Fibroblast of lung (primary cell): ENCODE measurements at places on chromosomes 5 and 9. TPM values are rescaled to one million over a fixed set of nuclear protein-coding genes. Genes with fewer than 3 reads are reported as not detected.

Gene TMC1
- total RNA-seq = 0.33 TPM in 1 of 2 replicates, not detected in the other

Gene SLCO6A1
- not detected in 2 replicates for total RNA-seq

Gene CCDC192
- not detected in 2 replicates for total RNA-seq

Gene PCDHB4
- 0.50 and 0.51 TPM in 2 replicates for total RNA-seq

Gene TMEM8B
- total RNA-seq = 2.1 and 3.0 TPM in 2 replicates

Gene SPINK4
- total RNA-seq = not detected in 2 replicates

Gene PTCD2
- total RNA-seq = 9.5 and 15.9 TPM in 2 replicates

Gene EPB41L4B
- total RNA-seq = 1.5 and 2.8 TPM in 2 replicates

Gene OLFML2A
- total RNA-seq = 30.6 and 33.7 TPM in 2 replicates

Gene CAMK4
- total RNA-seq = 0.77 and 0.83 TPM in 2 replicates

Gene GPR151
- not detected in 2 replicates for total RNA-seq

GRCh38 chr9:122015170-122015821 is 77.8 kb downstream of the TTLL11 start:
- no peak for DNase-seq

- no peak for DNase-seq
Observed at GRCh38 chr5:89191374-89191773, 308.4 kb upstream of the MEF2C start.

DNA sequence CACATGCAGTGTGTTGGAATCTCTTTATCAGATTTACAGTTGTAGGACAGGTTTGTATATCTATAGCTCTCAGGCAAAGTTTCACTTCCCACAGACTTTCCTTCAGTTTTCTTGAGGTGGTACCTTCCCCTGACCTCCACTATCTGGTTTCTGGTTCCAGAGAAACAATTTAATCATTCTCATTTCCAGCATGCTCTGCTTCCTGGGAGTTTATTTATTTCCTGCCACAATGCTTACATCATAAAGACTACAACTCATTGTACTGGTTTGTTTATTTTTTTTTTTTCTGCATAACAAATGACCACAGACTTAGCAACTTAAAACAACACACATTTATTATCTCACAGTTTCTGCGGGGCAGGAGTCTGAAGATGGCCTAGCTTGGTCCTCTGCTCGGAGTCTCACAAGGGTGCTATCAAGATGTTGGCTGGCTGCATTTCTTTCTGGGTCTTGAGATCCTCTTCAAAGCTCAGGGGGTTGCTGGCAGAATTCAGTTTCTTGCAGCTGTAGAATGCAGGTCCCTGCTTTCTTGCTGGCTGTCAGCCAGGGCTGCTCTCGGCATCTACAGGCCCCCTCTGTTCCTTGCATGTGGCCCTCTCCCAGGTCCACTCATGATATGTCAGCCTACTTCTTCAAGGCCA is 247.7 kb downstream of the ENC1 start:
- DNase-seq = peak; percentile 38

GRCh38 chr5:132074772-132075718 is 1.5 kb downstream of the CSF2 start:
- no peak for DNase-seq

GRCh38 chr5:174793684-174794328 is 69.4 kb downstream of the MSX2 start:
- DNase-seq = peak; percentile 64

GRCh38 chr9:755454-756381 is 85.8 kb upstream of the DMRT1 start:
- DNase-seq = peak; percentile 96

DNA sequence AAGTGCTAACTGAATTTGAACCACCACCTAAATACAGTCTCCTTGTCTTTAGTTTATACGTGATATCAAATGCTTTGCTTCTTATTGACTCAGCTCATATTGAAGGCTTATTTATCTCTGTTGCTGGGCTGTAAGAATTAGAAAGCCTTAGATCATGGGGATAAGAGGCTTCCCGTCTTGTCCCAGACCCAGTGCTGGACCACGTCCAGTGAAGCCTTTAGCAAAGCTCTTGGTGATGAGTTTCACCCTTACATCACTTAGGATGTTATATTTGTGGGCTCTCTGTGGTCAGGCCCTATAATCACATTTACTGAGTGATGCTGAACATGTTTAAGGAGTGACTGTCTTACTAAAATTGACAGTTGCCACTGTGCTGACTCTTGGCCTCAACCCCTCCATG is 11.2 kb downstream of the FAM240B start:
- peak; percentile 47 for DNase-seq

GRCh38 chr5:24389968-24390367 is 254.8 kb downstream of the CDH10 start:
- no peak for DNase-seq

DNA sequence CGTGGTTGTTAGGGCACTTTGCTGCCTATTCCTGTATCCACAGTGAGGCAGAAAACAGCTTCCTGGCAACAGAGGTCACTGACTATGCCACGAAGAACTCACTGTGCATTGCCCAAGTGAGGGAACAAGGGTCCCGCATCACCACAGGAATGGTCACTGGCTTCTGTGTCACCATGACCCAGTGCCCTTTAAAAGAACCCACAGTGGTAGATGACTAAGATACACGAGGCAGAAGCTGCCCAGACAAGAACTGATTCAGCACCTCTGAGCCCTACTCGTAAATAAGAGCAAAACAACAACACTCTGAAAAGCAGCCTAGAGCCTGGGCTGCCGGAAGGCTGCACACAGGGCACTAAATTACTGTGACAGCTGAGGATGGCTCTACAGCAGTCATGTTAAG is 236.6 kb upstream of the RASEF start:
- DNase-seq = peak; percentile 38

DNA sequence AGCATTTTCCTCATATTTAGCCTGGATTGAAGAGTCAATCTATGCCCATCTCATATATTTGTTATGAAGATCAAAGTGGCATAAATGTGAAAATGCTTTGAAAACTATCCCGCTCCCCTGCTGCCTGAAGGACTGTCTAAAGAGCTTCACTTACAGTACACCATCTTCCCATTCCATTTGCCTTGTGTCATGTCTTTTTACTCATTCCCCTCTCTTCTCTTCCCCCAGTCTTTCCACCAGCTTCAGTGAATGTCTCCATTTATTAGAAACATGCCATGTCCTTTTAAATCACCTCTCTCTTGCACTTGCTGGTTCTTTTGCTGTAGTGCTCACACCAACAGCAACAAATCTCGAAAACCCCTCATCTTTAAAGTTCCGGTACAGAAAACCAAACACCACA is 192.7 kb upstream of the SGCD start:
- peak; percentile 12 for DNase-seq

DNA sequence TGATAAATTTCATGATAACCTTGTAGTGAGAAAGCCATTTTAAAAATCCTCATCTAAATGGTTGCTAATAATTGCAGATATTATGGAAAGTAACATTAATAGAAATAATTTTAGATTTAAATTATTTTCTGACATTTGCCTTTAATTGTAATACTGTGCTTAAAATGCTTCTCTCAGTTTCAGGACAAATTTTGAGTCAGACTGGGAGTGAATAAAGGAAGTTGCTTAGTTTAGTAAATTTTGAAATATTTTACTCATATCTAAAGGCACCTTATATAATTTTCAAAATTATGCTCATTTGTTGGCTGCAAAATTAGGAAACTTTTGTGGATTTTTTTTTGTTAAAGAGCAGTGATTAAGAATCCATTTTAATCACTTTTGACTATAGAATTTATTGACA is 93.8 kb downstream of the CSNK1G3 start:
- no peak for DNase-seq

- peak; percentile 86 for DNase-seq
Observed at GRCh38 chr5:93359296-93359959, 221.6 kb downstream of the NR2F1-AS1 start.

- DNase-seq = no peak
Observed at GRCh38 chr5:139393497-139394122, 1.3 kb downstream of the PROB1 start.

- DNase-seq = no peak
Observed at GRCh38 chr9:109950710-109951443, 170.9 kb downstream of the PALM2AKAP2 start.

DNA sequence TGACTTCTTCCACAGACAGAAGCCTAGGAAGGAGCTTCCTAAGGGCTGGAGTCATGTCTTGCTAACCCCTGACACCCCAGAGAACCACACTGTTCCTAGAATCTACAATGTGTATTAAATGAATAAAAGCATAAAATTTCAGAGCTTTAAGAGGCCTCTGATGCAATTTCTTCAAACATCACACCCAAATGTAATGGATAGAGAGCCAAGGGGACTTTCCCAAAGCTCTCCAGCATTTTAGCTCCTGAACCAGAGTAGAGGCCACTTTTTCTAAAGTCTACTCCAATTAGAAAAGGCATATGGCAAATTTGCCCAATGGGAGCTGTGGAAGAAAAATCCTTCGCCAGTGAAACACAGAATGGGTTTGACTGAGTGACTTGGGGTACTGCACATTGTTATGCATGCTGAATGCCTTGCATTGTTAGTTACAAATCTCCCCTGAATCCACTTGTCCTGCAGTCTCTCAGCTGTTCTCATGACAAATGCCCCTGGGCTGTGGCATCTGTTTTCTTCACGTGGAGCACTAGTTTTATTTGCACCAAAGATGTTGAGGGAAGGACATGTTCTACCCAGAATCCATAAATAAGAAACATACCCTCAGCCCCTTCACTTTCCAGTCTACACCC is 334.0 kb downstream of the ASTN2 start:
- DNase-seq = no peak

DNA sequence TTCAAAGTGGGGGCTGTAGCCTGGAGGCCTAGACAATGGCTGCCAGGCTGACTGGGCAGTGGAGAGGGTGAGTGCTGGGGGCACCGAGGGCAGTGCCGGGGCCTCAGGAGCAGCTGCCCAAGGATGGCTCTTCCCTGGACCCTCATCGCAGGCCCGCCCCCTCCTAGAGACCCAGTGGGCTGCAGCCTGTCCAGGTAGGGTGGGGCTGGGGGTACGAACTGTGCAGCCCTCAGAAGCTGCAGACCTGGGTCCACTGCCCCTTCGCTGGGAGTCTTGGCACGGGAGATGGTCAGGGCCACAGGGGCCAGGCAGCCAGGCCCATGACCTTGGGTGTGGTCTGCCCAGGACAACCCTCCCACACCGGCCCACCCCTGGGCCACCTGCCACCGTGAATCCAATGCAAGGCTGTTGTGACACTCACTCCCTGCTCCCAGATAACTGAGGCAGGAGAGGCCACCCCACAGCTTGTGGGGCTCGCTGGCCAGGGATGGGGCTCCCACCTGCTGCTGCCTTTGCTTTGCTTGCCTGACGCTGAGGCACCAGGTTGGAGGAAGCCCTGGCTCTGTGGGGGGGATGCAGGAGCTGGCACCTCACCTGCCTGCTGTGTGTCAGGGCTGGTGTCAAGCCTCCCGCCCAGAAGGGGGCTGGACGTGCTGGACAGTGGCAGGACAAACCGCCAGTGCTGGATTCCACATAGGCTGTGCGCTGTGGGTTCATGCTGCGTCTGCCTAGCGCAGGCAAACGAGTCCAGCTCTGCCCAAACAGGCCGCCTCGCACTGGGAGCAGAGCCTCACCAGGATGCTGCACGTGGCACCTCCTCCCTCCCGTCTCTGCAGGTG is 23.1 kb upstream of the SLC9A3 start:
- no peak for DNase-seq

DNA sequence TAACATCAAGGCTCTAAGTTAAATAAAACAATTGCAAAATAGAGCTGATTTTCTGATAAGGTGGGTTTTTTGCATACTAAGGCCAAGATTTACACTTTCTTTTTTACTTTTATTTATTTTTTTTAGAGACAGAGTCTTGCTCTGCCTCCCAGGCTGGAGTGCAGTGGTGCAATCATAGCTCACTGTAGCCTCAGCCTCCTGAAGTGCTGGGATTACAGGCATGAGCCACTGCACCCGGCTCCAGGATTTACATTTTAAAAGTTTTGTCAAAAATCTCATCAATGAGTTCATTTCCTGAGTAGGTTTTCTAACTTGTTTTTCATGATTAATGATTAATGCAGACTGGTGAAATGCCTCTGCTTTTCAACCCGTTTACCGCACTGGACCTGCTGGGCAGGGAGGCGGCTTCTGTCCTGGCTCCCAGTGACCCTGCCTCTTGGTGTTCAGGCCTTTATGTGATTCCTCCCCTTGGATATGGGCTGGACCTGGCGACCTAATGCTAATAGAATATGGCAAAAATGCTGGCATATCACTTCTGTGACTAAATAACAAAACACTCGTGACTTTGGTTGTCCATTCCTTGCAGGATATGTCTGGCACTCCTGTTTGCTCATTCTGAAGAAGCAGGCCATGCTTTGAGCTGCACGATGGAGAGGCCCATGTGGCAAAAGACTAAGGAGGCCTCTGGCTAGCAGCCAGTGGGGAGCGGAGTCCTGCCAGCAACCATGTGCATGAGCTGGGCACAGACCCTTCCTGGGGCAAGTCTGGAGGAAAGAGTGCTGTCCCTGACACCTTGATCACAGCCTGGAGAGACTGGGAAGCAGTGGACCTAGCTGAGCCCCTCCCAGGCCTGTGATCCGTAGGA is 72.2 kb upstream of the PTCH1 start:
- DNase-seq = no peak

GRCh38 chr9:2809692-2810419 is 34.0 kb downstream of the PUM3 start:
- DNase-seq = peak; percentile 98

DNA sequence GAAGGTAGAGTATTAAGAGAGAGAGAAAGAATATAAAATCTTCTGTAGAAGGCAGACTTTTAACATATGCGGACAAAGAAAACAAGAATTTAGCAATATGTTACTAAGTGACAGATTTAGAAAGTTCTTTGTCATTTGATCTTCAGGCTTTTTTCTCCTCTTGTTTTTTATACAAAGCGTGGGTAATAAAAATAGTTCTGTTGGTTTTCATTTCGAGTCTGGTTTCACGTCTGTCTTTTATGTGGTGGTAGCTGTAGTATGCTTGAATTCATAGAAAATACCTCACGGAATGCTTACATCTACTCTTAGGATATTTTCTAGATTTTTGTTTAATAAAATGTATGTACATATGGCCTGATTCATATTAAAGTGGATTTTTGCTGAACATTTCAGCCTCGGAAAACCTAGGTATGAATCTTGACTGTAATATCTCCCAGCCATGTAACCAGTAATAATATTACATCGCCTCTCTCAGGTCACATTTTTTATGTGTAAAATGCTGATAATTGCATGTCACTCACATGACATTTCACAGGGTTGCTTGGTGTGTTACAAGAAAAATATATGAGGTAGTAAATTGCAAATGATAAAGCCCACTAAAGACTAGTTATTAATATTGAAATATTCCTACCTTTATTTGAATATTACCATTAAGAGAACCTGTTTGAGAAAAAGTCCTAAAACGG is 72.5 kb upstream of the TAF11L2 start:
- DNase-seq = no peak
